ENCODE measurements at places on chromosomes 7 and 10. TPM values are rescaled to one million over a fixed set of nuclear protein-coding genes. Genes with fewer than 3 reads are reported as not detected.

The CALCR gene
- not detected for total RNA-seq

The HERPUD2 gene
- total RNA-seq = 19.1 TPM

The CLRN3 gene
- not detected for total RNA-seq

The TUBB8 gene
- not detected for total RNA-seq

The LFNG gene
- total RNA-seq = 21.0 TPM
